ENCODE measurements at places on chromosomes 5 and 9.

DNA sequence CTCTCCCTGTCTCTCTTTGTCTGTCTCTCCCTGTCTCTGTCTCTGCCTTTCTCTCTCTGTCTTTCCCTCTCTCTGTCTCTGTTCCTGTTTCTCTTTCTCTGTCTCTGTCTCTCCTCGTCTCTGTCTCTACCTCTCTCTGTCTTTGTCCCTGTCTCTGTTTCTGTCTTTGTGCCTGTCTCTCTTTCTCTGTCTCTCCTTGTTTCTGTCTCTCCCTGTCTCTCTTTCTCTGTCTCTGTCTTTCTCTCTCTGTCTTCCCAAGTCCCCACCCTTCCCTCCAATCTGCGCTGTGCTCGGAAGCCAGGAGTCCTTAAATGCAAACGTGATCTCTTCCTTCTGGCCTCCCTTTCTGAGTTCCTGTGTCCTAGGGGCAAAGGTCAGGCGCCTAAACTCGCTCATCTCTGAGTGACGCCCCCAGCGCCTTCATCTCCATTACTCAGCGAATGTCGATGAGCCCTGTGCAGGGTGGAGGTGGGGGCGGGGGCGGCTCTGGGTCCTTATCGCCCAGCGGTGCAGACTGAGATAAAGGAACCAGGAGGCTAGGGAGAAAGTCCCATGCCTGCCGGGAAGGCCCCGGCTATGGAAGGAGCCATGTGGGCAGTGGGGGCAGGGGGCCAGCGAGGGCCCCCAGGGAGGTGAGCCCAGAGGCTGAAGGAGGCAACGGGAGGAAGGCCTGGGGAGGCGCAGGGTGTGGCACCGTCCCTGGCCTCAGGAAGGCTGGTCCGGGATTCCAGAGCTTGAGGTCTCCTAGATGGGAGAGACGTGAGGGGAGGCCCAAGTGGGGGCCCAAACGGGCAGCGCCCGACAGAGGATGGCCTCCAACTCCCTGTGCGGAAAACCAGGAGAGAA, 1.5 kb upstream of the SLC6A19 start:
- DNase-seq: no peak

- DNase-seq: no peak
These were observed 31.1 kb upstream of the FRMD3 start for GRCh38 chr9:83569326-83569725.

DNA sequence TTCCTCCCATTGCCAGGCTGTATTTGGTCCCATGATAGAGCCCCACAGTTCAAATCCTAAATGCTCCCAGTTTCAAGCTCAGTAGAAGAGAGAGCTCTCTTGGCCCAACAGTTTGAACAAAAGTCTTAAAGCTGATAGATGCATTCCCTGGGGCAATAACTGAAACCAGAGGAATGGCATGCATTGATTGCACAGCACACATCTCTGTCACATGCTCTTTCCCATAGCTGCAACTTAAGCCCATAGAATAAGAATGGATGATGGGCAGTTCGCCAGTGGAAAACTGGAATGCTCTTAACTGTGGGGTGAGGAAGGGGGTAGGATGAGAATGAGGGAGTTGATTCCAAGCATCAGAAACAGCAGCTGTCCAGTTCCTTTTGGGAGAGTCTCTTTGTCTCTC, 1942.4 kb upstream of the WWC1 start:
- no peak for DNase-seq

DNA sequence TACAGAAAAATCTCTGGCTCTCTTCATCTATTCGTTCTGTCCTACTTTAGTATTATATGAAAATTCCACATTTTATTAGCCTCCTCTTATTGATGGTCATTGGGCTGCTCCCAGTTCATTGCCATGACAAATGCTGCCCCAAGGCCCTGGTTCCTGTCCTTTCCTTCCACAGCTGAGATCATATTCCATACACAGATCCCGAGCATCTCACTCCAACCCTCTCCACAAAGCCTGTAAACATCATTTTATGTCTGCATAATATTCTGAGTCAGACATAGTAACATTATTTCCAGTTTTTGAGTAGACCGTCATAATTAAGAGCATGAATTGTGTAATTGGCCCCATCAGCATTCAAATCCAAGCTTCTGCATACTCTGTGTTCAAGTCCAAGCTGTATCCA, 86.3 kb downstream of the MVB12B start:
- no peak for DNase-seq

DNA sequence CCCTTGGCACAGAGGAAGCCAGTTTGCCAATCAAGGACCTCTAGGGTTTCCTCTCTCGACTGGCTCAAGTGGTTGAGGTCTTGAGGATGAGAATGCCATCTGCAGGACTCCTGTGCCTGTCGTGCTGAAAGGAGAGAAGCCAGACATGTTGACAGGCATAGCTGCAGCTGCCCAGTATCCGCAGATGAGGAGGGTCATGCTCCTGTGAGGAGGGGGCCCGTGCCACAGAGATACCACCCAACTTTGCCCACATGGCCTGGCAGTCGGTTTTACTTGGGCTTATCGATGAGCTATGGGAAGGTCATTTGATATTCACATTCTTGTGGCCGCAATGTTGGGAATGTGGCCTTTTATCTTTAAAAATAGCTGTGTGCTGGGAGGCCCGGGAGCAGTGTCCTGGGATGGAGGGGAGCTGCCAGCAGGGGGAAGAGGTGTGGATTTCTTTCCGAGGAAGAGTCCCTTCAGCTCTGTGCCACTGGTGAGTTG, 17.4 kb downstream of the FRMPD1 start:
- no peak for DNase-seq

DNA sequence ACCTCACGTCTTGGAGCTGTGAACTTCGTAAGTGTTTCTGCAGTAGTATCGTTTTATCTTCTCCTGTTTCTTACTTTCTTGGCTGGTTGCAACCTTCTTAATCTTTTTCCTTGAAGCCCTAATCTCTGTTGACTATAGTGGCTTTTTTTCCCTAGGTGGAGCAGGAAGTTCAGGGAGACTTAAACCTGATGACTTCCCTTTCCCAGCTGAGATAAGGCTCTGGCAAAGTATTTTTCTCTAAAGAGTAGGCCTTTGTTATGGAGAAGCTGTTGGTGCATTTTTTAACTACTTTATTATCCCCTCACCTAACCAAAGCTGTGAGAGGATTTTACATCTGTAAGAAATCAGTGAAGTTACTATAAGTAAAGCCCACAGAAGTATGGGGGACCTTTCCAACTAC, 723.1 kb upstream of the RIOK2 start:
- no peak for DNase-seq

GRCh38 chr9:4670591-4670990, 4.3 kb upstream of the SPATA6L start:
- DNase-seq: no peak

DNA sequence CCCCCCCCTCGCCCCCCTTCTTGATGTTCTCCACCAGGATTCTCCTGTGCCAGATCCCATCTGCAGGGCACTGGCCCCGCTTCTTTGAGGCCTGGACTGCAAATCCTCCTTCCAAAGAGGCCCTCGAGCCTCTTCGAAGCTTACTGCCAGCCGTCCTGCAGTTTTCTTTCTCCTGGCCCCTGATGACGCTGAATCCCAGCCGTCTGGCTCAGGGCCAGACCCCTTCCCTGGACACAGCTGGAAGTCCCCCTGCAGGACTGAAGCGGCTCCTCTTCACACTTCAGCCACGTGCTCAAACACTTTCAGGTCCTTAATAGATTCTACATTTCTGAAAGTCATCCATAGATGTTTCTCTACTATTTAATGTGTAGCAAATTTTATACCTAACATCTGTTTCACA, 121.5 kb downstream of the EHMT1 start:
- no peak for DNase-seq

DNA sequence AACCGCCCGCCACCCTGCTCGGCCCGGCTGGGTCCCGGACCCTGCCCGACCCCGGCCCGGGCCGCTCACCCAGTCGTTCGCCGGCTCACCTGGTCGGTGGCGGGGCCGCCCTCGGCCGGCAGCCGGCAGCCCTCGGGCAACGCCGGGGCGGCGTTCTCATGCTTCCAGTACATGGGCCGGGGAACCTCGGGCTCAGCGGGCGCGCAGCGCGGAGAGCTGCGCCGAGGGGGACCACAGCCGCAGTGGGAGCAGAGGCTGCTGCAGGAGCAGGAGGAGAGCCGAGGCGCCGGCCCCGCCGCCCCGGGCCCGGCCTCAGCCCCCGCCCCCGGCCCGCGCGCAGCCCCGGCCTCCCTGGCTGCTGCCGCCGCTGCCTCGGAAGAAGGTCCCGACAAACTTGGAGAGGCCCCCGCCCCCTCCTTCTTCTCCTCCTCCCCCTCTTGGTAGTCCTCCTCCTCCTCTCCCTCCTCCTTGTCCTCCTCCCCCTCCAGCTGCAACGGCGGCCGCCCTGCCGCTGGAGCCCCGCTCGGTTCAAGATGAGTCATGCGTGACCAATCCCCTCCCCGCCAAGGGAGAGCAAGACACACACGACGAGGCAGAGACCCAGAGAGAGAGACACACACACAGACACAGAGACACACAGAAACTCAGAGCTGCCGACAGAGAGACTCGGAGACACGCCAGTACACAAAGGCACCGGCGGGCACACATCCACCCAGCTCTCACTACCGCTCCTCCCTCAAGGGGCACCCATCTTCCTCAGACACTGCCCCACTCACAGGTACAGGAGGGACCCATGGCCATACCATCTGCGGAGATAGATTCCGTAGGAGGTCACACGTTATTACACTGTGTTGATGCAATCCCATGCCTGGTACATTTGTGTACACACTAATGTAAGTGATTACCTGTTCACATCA, at the start of gene LHX6:
Gene LHX6, minus strand, starts transcription at position 390 of the 917 bp plus-strand sequence. Its CDS starts 217 bp downstream, at position 173.
- no peak for DNase-seq

- no peak for DNase-seq
These were observed 5.1 kb upstream of the CCNJL start for GRCh38 chr5:160317434-160317833.

- no peak for DNase-seq
These were observed 17.4 kb upstream of the PRLR start for GRCh38 chr5:35247648-35248034.

GRCh38 chr5:68438876-68439275, 223.3 kb downstream of the PIK3R1 start:
- no peak for DNase-seq

Data from colonic mucosa (tissue), 4 donors.